ENCODE measurements at places on chromosomes 5 and 9. TPM values are rescaled to one million over a fixed set of nuclear protein-coding genes. Genes with fewer than 3 reads are reported as not detected.
A peak's percentile ranks its signal among the peaks of the same experiment; 100 is the strongest.

DNA sequence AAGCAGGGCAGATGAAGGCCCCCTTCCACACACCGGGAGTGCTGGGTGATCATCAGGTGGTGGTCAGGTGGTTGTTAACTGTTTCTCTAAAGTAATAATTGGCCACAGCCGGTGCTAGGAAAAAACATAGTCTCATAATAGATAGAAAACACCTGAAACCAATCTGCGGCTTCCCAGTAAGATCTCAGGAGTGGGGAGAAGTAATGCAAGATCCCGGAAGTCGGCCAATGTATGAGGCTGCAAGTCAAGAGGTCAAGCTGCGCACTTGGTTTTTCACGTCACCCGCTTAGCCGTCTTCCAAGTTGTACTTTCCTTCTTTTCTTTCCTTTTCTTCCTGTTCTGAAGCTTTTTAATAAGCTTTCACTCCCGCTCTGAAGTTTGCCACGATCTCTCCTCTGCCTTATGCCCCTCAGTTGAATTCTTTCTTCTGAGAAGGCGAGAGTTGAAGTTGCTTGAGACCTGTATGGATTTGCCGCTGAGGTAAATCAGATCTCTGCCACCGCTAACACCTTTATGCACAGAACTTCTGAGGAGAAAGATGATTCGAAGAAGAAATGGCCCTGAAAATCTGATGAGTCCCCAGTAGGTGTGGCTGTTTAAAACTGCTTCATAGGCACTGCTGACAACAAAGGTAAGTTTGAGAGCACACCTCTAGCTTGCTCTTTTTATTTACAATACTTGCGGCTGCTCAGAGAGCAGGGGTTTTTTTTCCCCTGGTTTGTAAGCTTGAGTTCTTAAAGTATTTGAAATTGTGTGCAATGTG lies 406.6 kb downstream of the FAM170A start:
- DNase-seq, result no peak

DNA sequence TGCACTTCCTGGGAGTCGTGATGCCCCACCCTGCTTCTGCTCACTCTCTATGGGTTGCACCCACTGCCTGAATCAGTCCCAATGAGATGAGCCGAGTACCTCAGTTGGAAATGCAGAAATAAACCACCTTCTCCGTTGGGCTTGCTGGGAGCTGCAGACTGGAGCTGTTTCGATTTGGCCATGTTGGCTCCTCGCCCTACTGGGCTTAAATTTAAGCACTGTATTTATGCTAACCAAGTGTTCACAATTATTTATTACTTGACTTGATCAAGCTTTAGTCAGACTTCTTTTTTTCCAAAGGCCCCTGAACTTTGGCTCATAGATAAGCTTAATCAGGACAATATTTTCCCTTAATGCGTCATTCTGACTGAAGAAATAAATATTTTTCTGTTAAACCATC lies 1072.4 kb upstream of the CDH9 start:
- DNase-seq, result no peak

DNA sequence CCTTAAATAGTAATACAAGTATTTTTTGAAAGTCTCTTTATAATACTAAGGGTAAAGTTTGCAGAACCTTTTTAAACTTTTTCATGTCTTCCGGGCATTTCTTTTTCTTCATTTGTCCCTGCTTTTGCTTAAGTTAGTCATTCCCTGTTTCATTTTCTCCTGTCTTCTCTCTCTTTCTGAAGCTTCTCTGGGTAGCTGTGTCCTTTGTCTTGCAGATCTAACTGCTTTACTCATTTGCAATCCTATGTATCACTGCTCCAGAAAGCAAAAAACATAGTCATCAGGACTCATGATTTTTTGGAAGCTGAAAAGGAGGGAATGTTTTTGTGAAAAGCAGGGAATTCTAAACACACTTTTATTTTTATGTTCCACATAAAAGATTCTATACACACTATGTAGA lies 301.7 kb downstream of the MRPS30 start:
- no peak for DNase-seq

GRCh38 chr5:140785905-140786686 lies at the start of gene PCDHA1:
PCDHA1 (plus strand) TSS chr5:140786140.
- no peak for DNase-seq

GRCh38 chr5:144433893-144434292 lies 263.2 kb downstream of the KCTD16 start:
- DNase-seq, result no peak

DNA sequence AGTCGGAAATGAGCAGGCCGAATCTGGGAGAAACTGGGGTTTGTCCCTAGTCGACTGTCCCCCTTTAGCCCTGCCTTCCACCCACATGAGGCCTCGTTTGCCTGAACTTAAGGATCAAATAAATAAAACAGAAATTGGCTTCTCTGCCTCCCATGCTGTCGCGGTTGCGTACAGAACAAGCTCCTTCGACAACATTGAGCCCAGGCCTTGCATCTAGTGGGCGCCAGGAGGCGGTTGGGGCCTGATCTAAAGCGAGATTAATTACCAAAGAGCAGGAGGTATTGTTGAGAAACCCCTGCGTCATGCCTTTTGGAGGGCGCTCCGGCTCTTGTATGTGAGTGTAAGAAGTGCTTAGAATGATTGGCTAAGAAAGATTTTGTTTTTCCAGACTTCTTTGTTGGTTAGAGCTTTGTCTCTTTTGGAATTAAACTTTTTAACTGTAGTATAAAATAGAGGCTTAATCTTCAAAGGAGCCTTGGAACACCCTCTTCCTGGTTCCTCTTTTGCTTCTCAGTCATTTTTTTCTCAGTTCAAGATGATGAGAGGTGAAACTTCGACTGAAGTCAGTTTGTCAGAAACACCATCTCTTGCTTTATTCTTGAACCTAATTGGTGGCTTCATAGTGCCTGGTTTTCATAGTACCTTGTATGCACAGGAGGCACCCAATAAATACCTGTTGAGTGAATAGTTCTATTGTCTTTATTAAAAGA lies 828 bp downstream of the ATP6V0E1 start:
- peak; percentile 75 for DNase-seq

- DNase-seq, result peak; percentile 31
Observed at GRCh38 chr9:138073408-138073807, 195.8 kb downstream of the CACNA1B start.

STK10 gene
- total RNA-seq, result 11.6 TPM

PRDM9 gene
- total RNA-seq, result not detected

IL13 gene
- not detected for total RNA-seq

FAM221B gene
- total RNA-seq, result not detected

GBA2 gene
- total RNA-seq, result 117 TPM

BICD2 gene
- 32.7 TPM for total RNA-seq

GIN1 gene
- 14.8 TPM for total RNA-seq

TEX48 gene
- total RNA-seq, result not detected

PCDHGC3 gene
- 37.0 TPM for total RNA-seq

NADK2 gene
- total RNA-seq, result 33.0 TPM
